Ovary (tissue), 10 donors: ENCODE measurements at places on chromosomes 7 and 10.

DNA sequence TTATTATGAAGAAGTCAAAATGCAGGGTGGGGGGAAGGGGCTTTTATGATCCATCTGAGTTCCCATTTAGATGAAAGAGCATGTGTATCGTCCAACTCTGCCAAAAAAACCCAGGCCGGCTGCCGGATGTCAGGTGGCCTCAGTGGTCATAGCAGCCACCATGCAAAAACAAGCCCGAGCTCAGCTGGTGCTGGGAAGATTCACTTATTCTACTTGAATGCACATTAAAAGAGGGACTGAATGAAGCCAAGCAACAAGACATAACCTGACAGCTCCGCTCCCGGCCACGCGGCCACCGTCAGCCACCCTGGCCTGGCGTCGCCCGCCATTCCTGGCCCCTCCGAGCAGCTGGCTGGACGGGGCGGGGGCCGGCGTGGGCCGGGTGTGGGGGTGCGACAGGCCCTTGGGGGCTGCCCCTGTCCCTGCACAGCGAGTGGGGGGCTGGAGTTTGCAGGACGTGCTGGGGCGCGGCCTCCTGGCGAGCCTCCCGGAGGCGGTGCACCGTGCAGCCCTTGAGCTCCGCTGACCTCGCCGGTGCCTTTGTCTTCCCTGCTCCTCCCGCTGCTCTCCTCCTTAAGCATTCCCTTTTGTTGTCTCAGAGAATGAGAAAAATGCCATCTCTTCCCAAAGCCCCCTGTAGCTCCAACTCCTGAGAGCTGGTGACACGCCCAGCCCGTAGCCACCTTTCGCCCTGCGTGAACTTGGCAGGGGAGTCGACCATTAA, 67.8 kb downstream of the EBF3 start:
- DNase-seq: no peak

DNA sequence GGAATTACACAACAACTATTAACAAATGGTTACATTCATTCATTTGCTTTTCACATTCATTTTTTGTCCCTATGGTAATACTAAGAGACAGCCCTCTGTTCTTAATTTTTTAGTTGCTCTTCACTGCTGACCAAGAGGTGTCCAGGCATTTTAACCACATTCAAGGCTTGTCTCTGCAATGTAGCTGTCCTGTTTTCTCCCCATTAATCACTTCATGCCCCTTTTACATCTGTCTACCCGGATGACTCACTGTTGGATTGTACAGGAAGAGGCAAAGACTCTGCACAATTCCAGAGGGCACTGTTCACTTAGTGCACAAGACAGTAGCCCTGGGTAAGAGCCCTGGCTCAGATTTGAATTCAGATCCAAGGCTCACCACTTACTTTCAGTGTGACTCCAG, 168.5 kb downstream of the NOC3L start:
- no peak for DNase-seq

DNA sequence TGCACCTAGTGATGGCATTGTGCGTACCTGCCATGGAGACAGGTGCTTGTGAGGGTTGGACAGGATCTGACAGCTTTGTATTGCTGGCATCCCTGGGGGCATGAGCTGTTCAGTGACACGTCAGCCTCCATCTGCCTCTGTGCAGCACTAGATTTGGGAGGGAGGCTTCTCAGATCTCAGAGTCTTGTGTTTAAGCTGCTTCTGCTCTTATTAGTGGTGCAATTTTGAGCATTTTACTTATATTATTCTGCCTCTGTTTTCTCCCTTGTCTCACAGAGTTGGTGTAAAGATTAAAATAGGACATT, 5.1 kb downstream of the ARHGAP22 start:
- no peak for DNase-seq

GRCh38 chr7:115734641-115735040, 295.9 kb downstream of the TFEC start:
- no peak for DNase-seq

DNA sequence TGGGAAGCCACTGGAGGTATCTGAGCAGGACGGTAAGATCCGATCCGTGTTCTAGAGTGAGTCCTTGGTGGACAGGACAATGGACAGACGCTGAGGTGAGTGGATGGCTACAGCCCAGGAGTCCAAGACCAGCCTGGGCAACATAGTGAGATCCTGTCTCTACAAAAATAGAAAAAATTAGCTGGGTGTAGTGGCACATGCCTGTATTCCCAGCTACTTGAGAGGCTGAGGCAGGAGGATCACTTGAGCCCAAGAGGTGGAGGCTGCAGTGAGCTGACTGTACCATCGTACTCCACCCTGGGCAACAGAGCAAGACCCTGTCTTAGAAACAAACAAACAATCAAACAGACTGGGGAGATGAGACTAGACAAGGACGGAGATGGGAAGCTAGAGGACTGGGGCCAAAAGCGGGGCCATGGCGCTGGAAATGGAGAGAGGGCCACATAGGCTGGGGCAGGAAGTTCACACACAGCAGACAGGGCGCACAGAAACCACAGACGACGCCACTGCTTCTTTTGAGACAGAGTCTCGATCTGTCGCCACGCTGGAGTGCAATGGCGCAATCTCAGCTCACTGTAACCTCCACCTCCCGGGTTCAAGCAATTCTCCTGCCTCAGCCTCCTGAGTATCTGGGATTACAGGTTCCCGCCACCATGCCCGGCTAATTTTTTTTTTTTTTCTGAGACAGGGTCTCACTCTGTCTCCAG, 24.7 kb downstream of the DAGLB start:
- DNase-seq: no peak

DNA sequence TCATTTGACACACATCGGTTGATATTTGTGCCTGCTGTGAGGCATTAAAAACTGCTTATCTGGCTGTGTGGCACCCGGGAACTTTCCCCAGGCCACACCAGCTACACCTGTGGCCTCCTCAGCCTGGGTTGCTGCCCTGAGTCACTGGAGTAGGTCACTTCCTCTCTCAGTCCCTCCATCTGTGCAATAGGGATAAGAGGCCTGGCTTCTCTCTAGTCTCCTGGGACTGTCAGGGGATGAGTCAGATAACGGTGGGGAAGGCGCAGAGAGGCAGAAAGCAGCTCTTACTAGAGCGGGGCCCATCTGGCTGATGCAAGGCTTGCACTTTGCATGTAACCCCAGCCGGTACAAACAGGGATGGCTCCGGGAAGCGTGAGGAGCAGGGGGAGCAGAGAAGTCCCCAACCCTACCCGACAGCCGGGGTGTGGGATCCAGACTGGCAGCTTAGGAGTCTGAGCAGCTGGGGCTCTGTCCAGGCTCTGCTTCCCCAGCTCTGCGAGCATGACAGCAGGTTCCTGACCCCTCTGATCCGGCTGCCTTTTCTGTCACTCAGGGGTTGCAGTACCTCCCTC, 34.0 kb downstream of the DNAJB12 start:
- peak; percentile 81 for DNase-seq

- DNase-seq: no peak
Observed at GRCh38 chr7:1850111-1850975, 180.3 kb downstream of the ELFN1 start.

GRCh38 chr7:155538293-155538692, 8.1 kb downstream of the CNPY1 start:
- no peak for DNase-seq

GRCh38 chr7:69638674-69639073, 40.4 kb downstream of the AUTS2 start:
- DNase-seq: no peak
